ENCODE measurements at places on chromosomes 16 and 17. TPM values are rescaled to one million over a fixed set of nuclear protein-coding genes. Genes with fewer than 3 reads are reported as not detected.

- no peaks in the 10 kb centered on the region for H3K4me1 ChIP-seq
- peaks cover 12% of the 10 kb centered on the region for H3K27me3 ChIP-seq
These were observed 76.2 kb downstream of the RBFOX1 start for GRCh38 chr16:7408700-7409365.

- H3K36me3 ChIP-seq = no peaks in the 10 kb centered on the region
- no peaks in the 10 kb centered on the region for H3K4me1 ChIP-seq
- peaks cover 77% of the 10 kb centered on the region for H3K27me3 ChIP-seq
- no peak for DNase-seq
- no peak overlapping the region for H3K4me3 ChIP-seq
- H3K27ac ChIP-seq = no peak overlapping the region
These were observed 67.7 kb upstream of the BCO1 start for GRCh38 chr16:81170824-81171223.

DNA sequence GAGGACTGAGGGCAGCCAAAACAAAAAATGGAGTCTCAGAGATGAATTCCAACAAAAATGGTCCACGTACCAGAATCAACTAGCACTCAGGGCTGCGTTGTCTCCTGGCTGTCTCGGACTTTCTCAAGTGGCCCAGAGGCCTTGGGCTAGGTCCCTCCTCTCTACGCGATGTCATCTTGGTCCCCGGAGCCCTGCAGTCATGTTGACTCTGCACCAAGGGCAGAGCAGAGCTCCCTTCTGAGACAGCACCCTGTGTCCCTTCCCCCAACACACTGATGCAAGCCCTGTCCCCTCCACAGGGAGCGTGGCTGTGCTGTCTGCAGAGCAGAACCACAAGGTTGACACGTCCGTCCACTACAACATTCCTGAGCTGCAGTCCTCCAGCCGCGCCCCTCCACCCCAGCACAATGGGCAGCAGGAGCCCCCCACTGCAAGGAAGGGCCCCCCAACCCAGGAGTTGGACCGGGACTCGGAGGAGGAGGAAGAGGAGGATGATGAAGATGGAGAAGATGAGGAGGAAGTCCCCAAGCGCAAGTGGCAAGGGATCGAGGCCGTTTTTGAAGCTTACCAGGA is 20.8 kb downstream of the GINS2 start:
- H3K27ac ChIP-seq = no peak overlapping the region
- DNase-seq = no peak
- no peak overlapping the region for H3K4me3 ChIP-seq
- H3K27me3 ChIP-seq = no peaks in the 10 kb centered on the region
- peaks cover 2% of the 10 kb centered on the region for H3K4me1 ChIP-seq

GRCh38 chr16:57620335-57621231 is 7.8 kb upstream of the ADGRG1 start:
- no peak for DNase-seq

- no peak overlapping the region for H3K4me3 ChIP-seq
- peaks cover 9% of the 10 kb centered on the region for H3K4me1 ChIP-seq
- no peak for DNase-seq
- no peaks in the 10 kb centered on the region for H3K36me3 ChIP-seq
- H3K27ac ChIP-seq = no peak overlapping the region
These were observed 29.8 kb upstream of the RBBP6 start for GRCh38 chr16:24509536-24509935.

CLN3 gene
- total RNA-seq = 27.1 TPM

RAPGEFL1 gene
- total RNA-seq = 3.6 TPM

KRT37 gene
- total RNA-seq = not detected

Data from K562 (cell line).